ENCODE measurements at places on chromosomes 2 and 18. TPM values are rescaled to one million over a fixed set of nuclear protein-coding genes. Genes with fewer than 3 reads are reported as not detected.

DNA sequence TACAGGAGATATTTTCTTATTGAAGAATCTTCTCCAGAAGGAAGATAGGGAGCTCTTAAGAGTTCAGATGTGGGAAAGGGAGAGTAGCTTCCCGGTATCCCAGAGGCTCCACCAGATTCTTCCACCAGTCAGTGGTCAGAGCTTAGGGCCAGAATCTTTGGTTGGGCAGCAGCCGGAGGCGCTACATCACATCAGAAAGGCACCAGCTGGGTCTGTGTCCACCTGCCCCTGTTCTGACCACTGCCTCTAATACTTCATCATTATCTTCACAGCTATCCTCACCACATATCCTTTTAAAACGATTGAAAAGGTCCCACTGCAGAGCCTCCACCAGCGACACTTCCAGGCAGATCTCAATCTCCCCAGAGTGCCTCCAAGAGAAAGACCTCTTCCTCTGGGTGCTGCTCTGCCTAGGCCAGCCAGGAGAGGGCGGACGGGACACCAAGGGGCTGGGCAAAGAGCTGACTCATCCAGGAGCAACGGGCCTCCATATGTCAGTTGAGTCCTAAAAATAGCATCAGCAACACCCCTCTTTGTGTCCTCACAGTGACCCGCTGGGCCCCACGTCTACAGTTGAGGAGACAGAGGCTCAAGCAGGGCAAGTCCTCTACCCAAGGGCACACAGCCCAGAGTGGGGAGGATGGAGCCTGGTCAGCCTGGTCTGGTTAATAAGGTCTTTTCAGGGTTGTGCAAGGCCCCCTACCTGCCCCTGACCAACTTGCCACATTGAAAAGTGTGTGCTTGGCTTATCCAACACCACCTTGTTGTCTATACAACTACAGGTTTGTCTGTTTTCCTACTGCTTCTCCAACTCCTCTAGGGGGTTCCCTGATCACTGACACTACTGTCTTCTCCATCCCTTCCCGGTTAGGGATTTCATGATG lies 81.2 kb downstream of the ADD2 start:
- peak; percentile 32 for DNase-seq

GRCh38 chr2:179049546-179050311 lies at the start of gene CCDC141:
Gene CCDC141 (minus strand): TSS chr2:179050137. CDS start chr2:179049941, 196 bp downstream.
- no peak for DNase-seq

DNA sequence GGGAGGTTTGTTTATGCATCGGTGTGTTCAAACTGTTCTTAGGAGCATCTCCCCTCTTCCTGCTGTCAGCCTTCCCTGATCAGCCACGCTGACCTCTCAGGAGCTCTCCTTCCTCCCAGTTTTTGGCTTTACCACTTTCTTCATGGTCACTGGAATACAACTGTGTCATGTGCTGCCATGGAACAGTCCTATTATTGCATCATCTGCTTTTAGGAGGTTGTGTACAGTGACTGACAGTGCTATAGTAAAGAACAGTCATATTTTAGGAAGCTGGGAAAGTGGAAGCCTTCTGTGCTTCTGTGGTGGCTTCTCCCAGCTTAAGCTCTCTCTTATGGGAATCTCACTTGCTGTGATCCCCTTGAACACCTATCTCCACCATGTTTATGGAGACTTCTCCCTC lies 165.5 kb downstream of the TPGS2 start:
- DNase-seq = no peak

- DNase-seq = no peak
Observed at GRCh38 chr2:229818230-229818629, 103.6 kb downstream of the TRIP12 start.

DNA sequence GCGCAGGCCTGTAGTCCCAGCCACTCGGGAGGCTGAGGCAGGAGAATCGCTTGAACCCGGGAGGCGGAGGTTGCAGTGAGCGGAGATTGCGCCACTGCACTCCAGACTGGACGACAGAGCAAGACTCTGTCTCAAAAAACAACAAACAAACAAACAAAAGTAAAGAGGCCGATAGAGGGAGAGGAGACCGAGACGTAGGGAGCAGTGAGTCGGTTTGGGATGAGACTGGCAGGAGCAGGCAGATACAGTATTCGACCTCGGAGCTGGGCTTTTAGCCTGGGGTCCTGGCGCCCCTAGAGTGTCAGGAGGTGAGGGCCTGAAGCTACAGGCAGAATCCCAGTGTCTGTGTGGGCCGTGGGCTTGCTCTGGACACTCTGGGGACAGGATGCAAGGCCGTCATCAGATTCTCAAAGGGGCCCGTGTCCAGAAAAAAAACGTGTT lies 51.2 kb downstream of the SLC4A1AP start:
- no peak for DNase-seq

GRCh38 chr2:236894791-236895190 lies 190.9 kb upstream of the COPS8 start:
- no peak for DNase-seq

DNA sequence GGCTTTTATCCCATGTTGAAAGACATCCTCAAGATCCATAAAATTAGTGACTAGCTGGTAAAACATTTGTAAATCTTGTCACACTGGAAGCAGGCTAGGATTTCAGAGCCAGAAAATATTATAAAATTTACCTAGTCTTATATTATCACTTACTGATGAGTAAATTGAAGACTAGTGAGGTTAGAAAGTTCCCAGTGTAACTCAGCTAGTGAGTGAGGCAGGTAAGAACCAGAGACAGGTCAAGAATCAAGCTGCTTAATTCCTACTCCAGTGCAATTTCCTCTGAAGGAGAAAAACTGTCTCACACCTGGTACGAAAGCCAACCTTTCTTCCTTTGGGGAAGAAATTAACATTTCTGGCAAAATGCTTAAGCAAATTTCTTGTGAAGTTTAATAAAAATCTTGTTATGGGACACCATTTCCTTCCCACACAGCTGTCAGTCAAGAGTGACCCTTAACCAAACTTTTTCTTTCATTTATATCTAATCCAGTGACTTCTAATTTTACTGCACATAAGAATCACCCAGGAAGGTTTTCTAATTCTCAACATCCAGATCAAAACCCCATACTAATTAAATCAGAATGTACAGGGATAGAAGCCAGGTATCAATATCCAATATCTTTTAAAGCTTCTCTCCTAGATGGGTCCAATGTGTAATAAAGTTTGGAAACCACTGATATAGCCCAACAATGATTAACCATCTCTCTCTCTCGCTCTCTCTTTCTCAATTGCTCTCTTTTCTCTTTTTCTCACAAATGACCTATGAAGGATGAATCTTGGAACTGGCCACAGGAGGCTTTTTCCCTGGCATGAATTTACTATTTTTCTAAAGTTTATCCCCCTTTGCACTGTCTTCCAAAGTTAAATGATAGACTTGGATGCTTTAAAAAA lies 264.3 kb upstream of the SLC39A10 start:
- no peak for DNase-seq

- DNase-seq = no peak
Observed at GRCh38 chr2:96106991-96107707, 9.2 kb downstream of the ADRA2B start.

- DNase-seq = no peak
Observed at GRCh38 chr2:46813020-46813415, 102.6 kb downstream of the MCFD2 start.

DNA sequence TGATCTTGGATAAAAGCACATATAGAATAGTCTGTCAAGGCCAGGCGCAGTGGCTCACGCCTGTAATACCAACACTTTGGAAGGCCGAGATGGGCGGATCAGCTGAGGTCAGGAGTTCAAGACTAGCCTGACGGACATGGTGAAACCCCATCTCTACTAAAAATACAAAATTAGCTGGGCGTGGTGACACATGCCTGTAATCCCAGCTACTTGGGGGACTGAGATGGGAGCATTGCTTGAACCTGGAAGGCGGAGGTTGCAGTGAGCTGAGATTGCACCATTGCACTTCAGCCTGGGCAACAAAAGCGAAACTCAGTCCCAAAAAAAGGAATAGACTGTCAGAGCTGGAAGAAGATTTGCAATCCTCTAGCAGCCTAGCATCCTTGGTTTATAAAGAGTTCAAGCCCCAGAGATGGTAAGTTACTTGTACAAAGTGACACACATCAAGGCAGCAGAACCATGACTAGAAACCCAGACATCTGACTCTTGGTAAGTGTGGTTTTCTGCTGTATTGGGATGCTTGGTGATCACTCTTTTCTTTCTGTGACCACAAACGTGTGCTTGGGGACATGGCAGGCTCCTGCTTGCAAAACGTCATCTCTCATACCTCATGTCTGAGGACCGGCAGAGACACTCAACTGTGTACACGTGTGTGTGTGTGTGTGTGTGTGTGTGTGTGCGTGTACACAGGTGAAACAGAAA lies 69.0 kb downstream of the OSBPL6 start:
- no peak for DNase-seq

- no peak for DNase-seq
Observed at GRCh38 chr2:120908314-120908975, 172.8 kb downstream of the GLI2 start.

DNA sequence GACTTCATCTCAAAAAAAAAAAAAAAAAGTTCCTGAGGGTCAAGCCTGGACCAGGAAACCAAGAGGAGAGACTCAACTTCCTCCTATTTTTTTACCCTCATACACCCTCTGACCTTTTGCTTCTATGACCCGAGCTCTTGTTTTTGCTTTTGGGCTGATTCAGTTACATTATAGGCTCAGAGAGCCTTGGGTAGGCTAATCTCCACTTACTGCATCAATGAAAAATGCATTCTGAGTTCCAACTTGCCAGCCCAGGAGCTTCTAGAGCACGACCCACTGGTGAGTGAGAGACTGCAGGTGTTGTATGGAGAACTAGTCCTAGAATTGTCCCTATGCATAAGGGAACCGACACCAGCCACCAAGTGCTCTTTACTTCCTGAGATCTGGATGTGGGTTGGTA lies 91.1 kb downstream of the CABLES1 start:
- no peak for DNase-seq

DNA sequence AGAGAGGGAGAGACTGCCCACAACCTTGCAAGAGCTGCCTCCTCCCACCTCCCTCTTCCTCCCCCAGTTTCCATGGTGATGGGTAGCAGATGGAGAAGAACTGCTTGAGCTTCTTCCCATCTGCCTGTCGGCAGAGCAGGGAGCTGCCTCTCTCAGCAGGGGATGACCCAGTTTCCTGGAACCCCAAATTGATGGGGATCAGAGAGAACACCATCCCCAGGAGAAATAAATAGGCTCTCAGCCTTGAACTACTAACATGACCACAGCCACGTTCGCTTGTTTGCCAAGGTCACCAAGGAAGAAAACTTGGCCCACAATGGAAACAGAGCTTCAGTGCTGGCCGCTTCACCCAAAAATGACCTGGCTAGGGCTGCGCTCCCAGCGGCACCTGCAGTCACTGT lies 82.2 kb downstream of the ADD2 start:
- peak; percentile 6 for DNase-seq

- DNase-seq = no peak
Observed at GRCh38 chr18:25469489-25469888, 117.5 kb upstream of the ZNF521 start.

GRCh38 chr2:950080-950966 lies at the start of gene SNTG2:
Gene SNTG2 (plus strand): TSS chr2:950849. CDS start chr2:950997, 148 bp downstream.
- DNase-seq = no peak

GRCh38 chr2:15337996-15338666 lies 223.0 kb downstream of the NBAS start:
- no peak for DNase-seq

DNA sequence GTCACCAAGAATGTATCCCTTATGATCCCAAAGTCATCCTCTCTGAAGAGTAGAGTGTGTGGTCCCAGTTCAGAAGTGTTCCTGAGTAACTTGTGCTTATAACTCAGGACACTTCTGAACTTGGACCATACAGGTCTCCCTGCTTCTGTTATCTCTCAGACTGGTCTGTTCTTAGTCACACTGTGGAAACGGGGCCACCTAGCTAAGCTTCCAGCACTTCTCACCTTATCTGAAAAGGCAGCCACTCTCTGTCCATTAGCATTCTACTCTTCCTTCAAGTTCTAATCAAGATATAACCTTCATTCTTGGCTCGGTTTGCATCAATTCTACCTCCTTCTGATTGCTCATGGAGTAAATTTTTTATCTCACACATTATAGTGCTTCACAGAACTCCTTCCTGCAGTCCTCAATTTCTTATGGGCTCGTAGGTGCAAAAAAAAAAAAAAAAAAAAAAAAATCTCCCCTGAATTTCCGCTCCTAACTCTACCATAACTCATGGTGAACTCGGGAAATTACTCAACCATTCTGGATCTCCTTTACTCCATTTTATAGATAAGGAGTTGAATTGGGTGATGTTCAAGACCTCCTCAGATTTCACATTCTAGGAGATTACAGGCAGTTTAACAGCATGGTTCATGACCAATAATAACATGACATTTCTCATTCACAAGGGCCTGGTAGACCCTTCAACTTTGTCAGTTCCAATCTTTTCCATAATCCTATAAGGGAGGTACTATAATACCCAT lies 108.4 kb downstream of the TACR1 start:
- no peak for DNase-seq

DNA sequence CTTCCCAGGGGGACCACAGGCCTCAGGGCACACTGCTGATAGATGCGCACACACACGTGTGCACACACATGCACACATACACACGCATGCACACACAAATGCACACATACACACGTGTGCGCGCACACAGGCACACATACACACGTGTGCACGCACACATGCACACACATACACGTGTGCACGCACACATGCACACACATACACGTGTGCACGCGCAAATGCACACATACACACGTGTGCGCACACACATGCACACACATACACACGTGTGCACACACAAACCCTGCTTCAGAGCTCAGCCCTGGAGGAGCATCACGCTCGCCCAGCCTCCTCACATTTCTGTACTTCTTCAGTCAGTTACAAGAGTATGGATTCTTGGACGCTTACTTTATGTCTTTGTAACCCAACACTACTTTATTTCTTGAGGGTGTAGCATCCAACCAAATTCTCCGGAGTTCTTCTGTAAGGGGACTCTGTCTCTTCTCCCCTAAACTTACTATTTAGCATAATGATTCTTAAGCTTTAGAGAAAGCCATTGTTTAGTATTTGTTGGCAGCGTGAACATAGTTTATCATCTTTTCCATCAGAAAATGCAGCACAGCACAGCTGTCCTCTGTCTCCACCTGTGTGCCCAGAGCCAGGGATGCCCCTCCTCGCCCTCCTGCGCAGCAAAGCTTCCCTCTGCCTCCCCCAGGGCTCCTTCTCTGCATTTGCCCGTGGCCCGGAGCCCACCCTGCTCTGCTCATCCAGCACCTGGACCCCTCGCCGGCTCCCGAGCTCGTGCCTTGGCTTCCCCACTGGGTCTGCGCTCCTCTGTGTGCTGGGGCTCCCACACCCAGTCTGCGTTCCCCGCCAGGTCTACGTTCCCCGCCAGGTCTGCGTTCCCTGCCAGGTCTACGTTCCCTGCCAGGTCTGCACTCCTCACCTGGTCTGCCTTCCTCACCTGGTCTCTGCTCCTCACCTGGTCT lies 74.4 kb upstream of the CTDP1 start:
- DNase-seq = no peak

NUP35 gene
- total RNA-seq = 27.9 TPM

RAD51AP2 gene
- total RNA-seq = not detected

MEP1B gene
- total RNA-seq = not detected

LOXHD1 gene
- 0.29 TPM for total RNA-seq

TGOLN2 gene
- 135 TPM for total RNA-seq

NCKAP5 gene
- total RNA-seq = 7.3 TPM

WNT10A gene
- total RNA-seq = 4.0 TPM

IL1R2 gene
- 5.9 TPM for total RNA-seq

FOXI3 gene
- total RNA-seq = not detected

SIX2 gene
- total RNA-seq = 1.2 TPM

RAPH1 gene
- 71.6 TPM for total RNA-seq

ZNF24 gene
- 53.2 TPM for total RNA-seq

RAX gene
- not detected for total RNA-seq

Measured in ureter (tissue), 1 donor.